ENCODE measurements at places on chromosomes 6 and 20. TPM values are rescaled to one million over a fixed set of nuclear protein-coding genes. Genes with fewer than 3 reads are reported as not detected.

DNA sequence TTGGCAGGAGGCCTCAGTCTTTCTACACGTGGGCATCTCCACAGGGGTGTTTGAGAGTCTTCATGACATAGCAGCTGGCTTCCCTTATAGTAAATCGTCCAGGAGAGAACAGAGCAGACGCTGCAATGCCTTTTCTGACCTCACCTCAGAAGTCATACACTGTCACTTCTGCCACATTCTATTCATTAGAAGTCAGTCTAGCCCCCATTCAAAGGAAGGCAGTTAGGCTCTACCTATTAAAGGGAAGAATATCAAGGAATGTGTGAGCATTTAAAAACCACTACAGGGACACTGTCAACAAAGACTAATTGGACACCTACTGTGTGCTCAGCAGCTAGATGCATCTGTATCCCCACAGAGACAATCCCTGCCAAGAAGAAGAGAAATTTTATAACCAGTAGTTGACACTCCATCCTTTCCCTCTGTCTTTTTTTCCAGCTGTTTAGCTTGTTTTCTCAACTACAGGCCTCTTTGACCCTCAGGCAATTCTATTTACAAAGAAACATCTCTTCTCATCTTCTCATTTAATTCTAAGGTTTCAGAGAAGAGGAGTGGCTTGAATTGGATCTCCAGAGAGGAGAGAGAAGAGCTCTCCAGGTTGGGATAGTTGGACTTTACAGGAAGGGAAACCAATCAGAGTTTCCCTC is 18.6 kb downstream of the ARMC12 start:
- DNase-seq: no peak

DNA sequence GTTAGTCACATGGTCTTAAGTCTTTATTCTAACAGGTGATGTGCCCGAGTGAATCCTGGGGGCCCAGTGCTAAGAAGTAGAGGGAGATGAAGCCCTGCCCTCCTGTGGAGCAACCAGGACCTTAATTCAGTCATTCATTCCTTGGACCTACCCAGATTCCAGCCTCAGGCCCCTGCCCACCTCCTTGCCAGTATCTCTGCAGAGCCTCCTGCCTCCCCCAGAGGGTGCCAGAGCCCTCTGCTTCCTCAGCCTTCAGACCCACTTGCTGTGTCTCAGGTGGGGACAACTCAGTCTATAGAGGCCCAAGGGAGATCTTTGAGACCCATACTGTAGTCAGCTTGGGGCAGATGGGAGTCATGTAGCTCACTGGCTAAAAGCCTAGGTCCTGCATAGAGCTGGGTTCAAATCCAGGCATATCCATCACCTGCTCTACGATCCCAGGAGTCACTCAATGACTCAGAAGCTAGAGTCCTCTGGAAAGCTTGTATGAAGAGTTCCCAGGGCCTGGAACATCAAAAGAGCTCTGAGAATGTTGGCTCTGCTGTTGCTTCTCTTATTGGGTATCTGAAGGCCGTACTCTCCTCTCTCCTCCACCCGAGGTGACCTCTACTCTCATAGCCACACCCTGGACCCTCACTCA is 3.9 kb upstream of the SIGLEC1 start:
- DNase-seq: no peak

Gene KHDC1
- 4.2 TPM for total RNA-seq

- no peak for DNase-seq
Observed at GRCh38 chr6:19879663-19880062, 42.5 kb downstream of the ID4 start.

Gene BNIP5
- total RNA-seq: 0.06 TPM

GRCh38 chr6:40343318-40343876 is 243.8 kb downstream of the LRFN2 start:
- no peak for DNase-seq

Measured in right cardiac atrium (tissue), 5 donors.